ENCODE measurements at places on chromosomes 3 and 15. TPM values are rescaled to one million over a fixed set of nuclear protein-coding genes. Genes with fewer than 3 reads are reported as not detected.

The DGKG gene
- 2.5 TPM for total RNA-seq

The APH1B gene
- 15.8 TPM for total RNA-seq

The FHIT gene
- 9.0 TPM for total RNA-seq

The GOLGA6A gene
- total RNA-seq = not detected

The ADCY5 gene
- total RNA-seq = 0.67 TPM

The IL16 gene
- 2.3 TPM for total RNA-seq

The CACNA2D3 gene
- 0.17 TPM for total RNA-seq

The PLD1 gene
- total RNA-seq = 11.9 TPM

The PLSCR4 gene
- 9.8 TPM for total RNA-seq

The PLSCR2 gene
- total RNA-seq = not detected

The TNFAIP8L3 gene
- total RNA-seq = 3.6 TPM

The DCBLD2 gene
- 310 TPM for total RNA-seq

The C3orf52 gene
- 16.8 TPM for total RNA-seq

The C3orf49 gene
- not detected for total RNA-seq

The ZKSCAN7 gene
- total RNA-seq = 4.2 TPM

The PLIN1 gene
- 0.17 TPM for total RNA-seq
